ENCODE measurements at places on chromosomes 4 and X.

- peak; percentile 68 for DNase-seq
These were observed 1.1 kb downstream of the OGT start for GRCh38 chrX:71533851-71534561.

GRCh38 chr4:67546971-67547370, 1.7 kb upstream of the CENPC start:
- no peak for DNase-seq

- no peak for DNase-seq
These were observed 392.0 kb downstream of the MAPK10 start for GRCh38 chr4:85967872-85968271.

GRCh38 chr4:120942776-120943175, 20.2 kb upstream of the PRDM5 start:
- DNase-seq = no peak

GRCh38 chr4:36206012-36206411, 38.3 kb downstream of the ARAP2 start:
- no peak for DNase-seq

DNA sequence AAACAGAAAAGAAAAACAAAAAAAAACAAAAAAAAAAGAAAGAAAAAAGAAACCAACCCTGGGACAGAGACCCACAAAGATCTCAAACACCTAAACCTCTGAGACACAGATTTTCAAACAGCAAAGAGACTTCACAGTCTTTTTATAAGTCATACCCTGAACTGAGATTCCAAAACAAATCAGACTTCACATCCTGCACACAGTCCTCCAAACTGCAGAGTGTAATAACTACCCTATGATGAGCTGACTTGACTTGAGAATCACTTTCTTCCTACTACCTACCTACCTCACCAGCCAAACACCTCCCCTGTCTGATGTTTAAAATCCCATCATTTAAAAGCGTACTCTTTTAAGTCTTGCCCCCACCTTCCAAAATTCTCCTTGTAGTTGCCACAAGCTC, 25.2 kb upstream of the GLOD5 start:
- no peak for DNase-seq

DNA sequence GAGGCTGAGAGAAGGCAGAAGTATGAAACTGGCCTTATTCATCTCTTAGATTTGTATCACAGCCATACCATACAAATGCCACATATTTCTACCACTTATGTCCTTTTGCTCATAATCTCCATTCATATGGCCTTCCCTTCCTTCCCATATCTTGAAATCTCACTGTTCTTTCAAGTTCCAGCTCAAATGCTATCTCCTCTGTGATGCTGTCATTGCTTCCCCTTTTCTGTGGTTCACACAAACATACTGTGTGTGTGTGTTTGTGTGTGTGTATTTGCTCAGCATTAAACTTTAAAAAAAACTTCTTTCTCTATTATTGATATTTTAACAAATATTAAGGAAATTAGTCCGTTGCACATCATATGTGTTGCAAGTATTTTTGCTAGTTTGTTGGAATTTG, 26.7 kb downstream of the PHKA1 start:
- DNase-seq = no peak

GRCh38 chr4:7649741-7650531, 215.2 kb upstream of the PSAPL1 start:
- peak; percentile 66 for DNase-seq

- DNase-seq = no peak
These were observed 25.6 kb upstream of the ABCB7 start for GRCh38 chrX:75181721-75182120.

- DNase-seq = no peak
These were observed 120.4 kb upstream of the EOLA2 start for GRCh38 chrX:150058728-150059127.

GRCh38 chr4:125732632-125733031, 417.9 kb downstream of the FAT4 start:
- DNase-seq = no peak

GRCh38 chrX:56661193-56661592, 67.8 kb upstream of the NBDY start:
- DNase-seq = no peak

GRCh38 chr4:76589872-76590797, 155.1 kb downstream of the SHROOM3 start:
- peak; percentile 68 for DNase-seq

- no peak for DNase-seq
These were observed 64.3 kb upstream of the EMCN start for GRCh38 chr4:100582146-100582545.

GRCh38 chr4:144645631-144646522, at the start of gene HHIP:
HHIP (plus strand) TSS chr4:144646156; CDS start chr4:144646676, 520 bp downstream.
- peak; percentile 55 for DNase-seq

DNA sequence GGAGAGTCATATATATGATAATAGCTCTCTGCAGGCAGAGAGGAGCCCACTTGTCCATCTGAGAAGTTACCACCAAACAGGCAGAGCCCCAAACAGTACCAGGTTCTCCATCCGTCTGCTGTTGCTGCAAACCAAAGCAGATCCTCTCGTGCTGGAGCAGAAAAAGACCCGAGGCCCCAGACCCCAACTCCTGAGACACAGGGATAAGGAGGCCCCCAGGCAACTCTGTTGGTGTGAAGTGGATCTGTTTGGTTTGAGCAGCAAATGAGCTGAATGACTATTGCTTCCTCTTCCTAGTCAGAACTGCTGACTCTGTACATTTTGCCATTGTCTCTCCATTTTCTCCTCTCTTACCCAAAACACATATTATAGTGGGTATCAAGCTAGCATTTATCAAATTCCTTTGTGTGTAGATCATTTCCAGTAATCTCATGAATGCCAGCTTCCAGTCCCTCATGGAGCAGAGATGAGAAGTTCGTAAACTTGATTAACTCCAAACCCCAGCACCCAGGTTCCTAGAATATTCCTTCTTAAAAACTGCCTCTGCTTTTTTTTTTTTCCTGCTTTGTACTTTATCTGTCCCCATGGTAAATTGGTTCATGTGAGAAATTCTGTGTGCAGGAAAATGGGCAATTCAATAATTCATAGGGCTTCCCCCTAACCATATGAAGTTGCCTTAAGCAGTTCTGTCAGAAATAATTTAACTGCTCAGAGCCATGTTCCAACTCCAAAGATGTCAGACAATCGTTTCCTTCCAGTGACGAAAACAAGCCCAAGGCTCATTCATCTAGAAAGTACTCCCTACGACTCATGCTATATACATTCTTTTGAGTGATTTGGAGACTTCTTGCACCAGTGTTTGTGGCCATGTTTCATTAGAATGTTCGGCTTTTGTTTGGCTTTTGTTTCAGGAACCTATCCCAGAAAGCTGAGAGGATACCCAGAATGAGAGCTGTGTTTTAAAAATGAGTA, 98.6 kb upstream of the ATXN3L start:
- DNase-seq = no peak

DNA sequence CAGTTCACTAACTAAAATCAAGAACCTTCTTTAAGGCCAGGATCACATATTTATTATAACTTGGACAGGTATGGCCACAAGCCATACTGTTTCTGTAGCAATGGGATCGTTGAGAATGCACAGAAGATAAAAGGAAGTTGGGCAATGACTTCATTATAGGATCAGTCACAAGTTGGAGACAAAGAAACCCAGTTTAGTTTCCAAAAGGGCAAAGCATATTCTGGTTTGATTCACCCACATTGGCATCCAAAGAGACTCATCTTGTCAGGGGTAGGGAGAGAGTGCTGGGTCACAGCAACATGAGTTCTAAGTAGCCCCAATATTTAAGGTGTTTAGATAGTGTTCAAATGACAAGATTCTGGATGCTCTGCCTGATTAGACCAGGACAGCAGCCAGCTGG, 317.1 kb upstream of the GALNT7 start:
- DNase-seq = no peak

GRCh38 chr4:48970471-48970921, 15.6 kb upstream of the CWH43 start:
- no peak for DNase-seq

DNA sequence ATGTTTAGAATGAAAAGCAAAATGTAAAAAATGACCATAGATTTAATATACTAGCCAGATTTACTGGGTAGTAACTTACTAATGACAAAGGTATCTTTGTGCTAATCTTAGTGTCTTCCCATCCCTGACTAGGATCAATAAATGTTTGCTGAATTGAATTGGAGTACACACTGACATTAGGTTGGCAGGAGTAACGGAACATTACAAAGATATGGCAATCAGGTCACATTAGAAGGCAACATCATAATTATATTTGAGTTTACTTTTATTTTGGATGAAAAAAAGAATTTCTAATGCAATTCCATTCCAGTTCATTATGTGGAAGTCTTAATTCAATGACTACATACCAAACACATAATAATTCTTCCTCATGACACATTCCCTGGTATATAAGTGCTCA, 77.8 kb downstream of the MID1 start:
- no peak for DNase-seq

DNA sequence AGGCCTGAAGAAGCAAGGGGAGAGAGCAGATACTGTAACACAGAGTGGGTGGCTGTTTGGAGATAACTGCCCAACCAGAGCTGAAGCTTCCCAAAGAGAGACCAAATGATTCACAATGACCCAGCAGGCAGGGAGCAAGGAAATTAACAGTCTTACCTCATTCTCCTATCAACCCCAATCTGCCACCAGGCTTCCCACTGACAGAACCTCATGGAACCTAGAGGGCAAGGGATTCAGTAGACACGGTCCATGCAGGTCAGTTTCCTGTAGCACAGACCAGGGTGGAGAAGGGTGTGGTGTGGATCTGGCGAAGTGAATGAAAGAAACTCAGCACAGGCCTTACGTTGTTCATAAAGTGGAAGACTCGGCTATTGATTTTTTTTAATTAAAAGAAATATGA, 60.7 kb upstream of the ALB start:
- no peak for DNase-seq

- peak; percentile 32 for DNase-seq
These were observed 37.7 kb downstream of the NOP14 start for GRCh38 chr4:2925496-2925895.

GRCh38 chrX:154720067-154720466, 30.8 kb downstream of the GAB3 start:
- no peak for DNase-seq

GRCh38 chr4:132691668-132692067, 457.4 kb upstream of the PCDH10 start:
- no peak for DNase-seq

- DNase-seq = no peak
These were observed 240.5 kb upstream of the POF1B start for GRCh38 chrX:85619962-85620361.

GRCh38 chr4:123972031-123972430, 575.4 kb downstream of the SPRY1 start:
- no peak for DNase-seq

GRCh38 chrX:131264665-131265064, 24.4 kb downstream of the IGSF1 start:
- no peak for DNase-seq

- no peak for DNase-seq
These were observed 223.1 kb upstream of the SLIT2 start for GRCh38 chr4:20028645-20029044.

DNA sequence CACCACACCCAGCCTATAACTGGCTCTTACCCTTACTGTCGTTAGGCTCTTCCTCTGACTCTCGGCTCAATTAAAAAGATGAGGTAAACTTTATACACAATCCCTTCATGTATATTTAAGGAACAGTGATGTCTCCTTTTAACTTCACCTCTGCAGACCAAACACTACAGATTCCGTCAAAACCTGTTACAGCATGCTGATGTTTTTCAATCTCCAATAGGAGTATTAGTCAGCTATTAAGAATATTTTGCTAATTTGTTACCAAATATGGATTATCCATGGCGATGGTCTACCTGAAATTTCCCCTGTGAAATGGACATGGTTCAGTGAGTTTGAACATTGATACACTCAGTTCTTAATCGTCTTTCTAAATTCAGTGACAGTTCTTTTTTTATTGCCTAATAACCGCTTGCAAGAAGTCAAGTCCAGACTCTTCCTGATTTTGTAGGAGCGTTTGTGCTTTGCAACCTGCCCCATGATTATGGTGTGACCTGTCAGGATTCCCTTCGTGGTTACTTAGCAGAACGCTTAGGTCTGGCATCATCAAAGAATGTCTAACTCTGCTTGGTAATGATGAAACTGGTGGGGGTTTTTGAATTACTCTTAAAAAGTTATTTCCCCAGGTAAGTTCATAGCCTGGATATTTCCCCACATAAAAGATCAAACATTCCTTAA, 72.2 kb upstream of the STOX2 start:
- DNase-seq = no peak

- DNase-seq = no peak
These were observed at the start of gene C4orf46 for GRCh38 chr4:158671665-158671914. C4orf46 (minus strand) TSS chr4:158671887; CDS start chr4:158671801, 86 bp downstream.

- no peak for DNase-seq
These were observed 187.4 kb downstream of the SOX3 start for GRCh38 chrX:140317462-140317861.

GRCh38 chr4:83378419-83378818, 43.8 kb upstream of the HPSE start:
- no peak for DNase-seq

- DNase-seq = no peak
These were observed 36.6 kb downstream of the ZNF41 start for GRCh38 chrX:47446431-47446830.

DNA sequence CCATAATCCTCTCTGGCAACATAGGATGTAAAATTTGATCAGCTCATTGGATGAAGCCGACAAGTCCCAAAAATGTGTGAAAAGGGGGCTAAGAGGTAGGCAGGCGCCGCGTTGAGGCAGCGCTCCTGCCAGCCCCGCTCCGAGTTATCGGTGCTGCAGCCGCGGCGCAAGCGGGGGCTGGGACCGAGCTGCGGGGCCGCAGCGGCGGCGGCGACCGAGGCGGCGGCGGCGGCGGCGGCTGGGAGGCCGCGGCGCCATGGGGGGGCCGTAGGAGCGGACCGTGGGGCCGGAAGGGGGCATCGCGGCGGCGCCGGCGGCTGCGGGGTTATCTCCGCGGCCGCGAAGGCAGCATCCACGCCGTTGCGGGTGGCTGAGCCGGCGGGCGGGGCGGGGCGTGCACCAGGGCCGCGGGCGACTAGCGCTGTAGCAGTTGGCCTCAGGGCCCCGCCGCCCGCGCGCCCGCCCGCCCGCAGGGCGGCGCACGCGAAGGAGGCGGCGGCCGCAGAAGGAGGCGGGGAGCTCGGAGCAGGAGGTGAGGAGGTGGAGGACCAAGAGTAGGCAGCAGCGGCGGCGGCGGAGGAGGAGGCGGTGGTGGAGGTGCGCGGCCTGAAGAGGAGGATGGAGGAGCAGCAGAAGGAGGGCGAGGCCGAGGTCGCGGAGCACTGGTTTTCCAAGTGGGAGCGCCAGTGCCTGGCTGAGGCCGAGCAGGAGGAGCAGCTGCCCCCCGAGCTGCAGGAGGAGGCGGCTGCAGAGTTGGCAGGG, 126.0 kb upstream of the CXorf66 start:
- DNase-seq = no peak

- DNase-seq = peak; percentile 57
These were observed 7.4 kb downstream of the CTBP1 start for GRCh38 chr4:1241466-1241935.

DNA sequence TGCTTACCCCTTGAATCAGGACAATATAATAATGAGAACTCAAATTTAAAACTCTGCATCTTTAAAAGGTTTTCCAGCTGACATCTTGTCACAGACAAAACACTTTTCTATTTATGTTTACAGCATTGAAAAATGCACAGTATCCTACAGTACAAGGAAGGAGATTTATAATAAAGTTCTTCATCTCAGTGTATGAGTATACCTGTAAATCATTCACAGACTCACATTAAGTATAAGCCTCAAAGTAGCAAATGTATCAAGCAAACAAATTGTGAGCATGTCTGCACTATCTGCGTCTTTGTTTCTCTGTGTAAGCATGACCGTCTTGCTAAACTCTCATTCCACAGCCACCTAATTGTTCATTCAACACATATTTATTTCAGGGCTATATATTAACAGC, 52.8 kb downstream of the PPP1R2C start:
- no peak for DNase-seq

Measured in aorta (tissue), 5 donors.